Ascending aorta (tissue), 2 donors: ENCODE measurements at places on chromosomes 3 and 15. TPM values are rescaled to one million over a fixed set of nuclear protein-coding genes. Genes with fewer than 3 reads are reported as not detected.

RFX7 gene
- 14.2 TPM for total RNA-seq

IQGAP1 gene
- total RNA-seq, result 99.1 TPM

SHC4 gene
- total RNA-seq, result 7.2 TPM

DNA sequence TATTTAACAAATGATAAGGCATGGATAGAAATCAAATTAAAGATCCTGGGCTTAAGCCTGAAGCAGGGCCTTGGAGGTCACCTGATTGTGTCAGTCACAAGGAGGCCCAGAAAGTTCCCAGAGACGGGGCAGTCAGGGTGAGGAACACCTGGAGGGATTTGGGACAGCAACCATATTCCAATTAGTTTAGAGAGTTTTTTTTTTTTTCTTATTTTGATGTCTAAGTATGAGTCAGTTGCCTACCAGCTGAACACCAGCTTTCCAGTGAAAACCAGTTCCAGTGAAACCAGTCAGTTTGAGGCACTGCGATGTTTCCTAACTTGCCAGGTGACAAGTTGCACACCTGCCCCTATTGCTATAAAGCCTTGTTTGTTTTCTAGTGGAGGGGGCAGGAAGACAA, 350.7 kb upstream of the AZI2 start:
- no peaks in the 10 kb centered on the region for H3K4me1 ChIP-seq
- H3K27me3 ChIP-seq, result no peaks in the 10 kb centered on the region
- no peak overlapping the region for H3K4me3 ChIP-seq
- DNase-seq, result no peak
- H3K27ac ChIP-seq, result no peak overlapping the region
- no peaks in the 10 kb centered on the region for H3K36me3 ChIP-seq

TWF2 gene
- 162 TPM for total RNA-seq

GRCh38 chr15:67746450-67746849, 78.9 kb upstream of the SKOR1 start:
- no peaks in the 10 kb centered on the region for H3K4me1 ChIP-seq
- no peaks in the 10 kb centered on the region for H3K27me3 ChIP-seq
- no peak for DNase-seq
- H3K4me3 ChIP-seq, result no peak overlapping the region

ST8SIA2 gene
- total RNA-seq, result not detected

GRCh38 chr15:80654299-80654698, 40.8 kb upstream of the ABHD17C start:
- no peak overlapping the region for H3K4me3 ChIP-seq
- H3K4me1 ChIP-seq, result no peaks in the 10 kb centered on the region
- no peak for DNase-seq
- no peaks in the 10 kb centered on the region for H3K27me3 ChIP-seq

SCN11A gene
- not detected for total RNA-seq

DNA sequence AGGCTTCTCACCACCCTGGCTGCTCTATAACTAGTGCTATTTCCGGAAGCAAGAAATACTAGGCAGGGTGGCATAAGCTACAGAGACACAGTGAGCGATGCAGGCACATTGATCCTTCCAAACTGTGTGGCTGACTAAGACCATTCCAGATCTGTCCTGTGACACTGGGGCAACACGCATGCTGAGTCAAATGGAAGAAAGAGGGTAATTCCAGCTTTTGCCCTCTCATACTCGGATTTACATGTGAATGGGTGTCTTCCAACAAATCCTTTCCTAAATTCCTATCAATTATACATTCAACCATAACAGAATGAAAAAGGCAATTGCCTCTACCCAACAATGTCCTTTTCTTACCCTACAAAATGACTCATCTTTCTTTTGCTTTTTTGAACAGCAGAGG, 5.1 kb downstream of the FSIP1 start:
- no peaks in the 10 kb centered on the region for H3K27me3 ChIP-seq
- H3K4me3 ChIP-seq, result no peak overlapping the region
- no peaks in the 10 kb centered on the region for H3K36me3 ChIP-seq
- no peaks in the 10 kb centered on the region for H3K4me1 ChIP-seq
- no peak for DNase-seq

GRCh38 chr15:68429691-68430470, 2.1 kb downstream of the ITGA11 start:
- H3K36me3 ChIP-seq, result no peaks in the 10 kb centered on the region
- no peaks in the 10 kb centered on the region for H3K27me3 ChIP-seq
- H3K4me3 ChIP-seq, result peak overlapping the region; percentile 83
- peak overlapping the region; percentile 93 for H3K27ac ChIP-seq

DNA sequence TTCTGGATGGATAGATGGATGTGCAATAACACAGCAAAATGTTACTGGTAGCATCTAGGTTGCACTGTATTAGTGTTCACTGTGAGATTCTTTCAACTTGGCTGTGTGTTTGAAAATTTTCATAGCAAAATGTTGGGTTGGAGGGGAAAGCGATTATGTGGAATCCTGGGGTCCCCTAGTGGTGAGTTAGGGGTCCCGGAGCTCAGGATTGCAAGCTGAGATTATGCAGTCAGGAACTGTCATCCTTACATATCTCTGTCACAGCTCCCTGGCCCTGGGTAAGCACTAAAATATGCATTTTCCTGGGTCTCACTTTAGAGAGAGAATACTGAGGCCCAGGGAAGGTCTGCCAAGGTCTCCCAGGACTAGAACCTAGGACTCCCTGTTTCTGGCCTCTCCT, 77.2 kb downstream of the CEMIP start:
- H3K27me3 ChIP-seq, result no peaks in the 10 kb centered on the region
- H3K27ac ChIP-seq, result no peak overlapping the region
- no peak overlapping the region for H3K4me3 ChIP-seq
- H3K4me1 ChIP-seq, result peaks cover 7% of the 10 kb centered on the region
- no peak for DNase-seq

DNA sequence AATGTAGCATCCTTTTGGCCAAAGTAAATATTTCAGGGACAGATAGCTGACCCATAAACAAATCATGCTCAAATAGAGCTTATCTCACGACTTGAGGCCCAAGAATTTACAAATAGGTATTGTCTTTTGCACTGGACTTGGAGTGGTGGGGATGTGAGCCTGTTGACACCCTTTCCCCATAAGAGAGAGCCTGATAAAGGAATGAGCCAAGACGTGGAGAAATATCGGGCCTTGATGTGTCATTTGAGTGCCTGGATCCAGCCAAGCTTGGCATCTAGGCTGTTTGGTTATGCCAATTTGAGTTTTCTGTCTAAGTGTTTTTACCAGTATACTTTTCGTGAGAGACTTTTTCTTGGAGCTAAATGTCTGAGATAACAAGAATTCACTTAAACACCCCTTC, 112.9 kb upstream of the RGMA start:
- peak overlapping the region; percentile 36 for H3K27ac ChIP-seq
- H3K4me3 ChIP-seq, result no peak overlapping the region
- no peaks in the 10 kb centered on the region for H3K27me3 ChIP-seq
- H3K36me3 ChIP-seq, result no peaks in the 10 kb centered on the region
- H3K4me1 ChIP-seq, result no peaks in the 10 kb centered on the region
